ENCODE measurements at places on chromosomes 1 and 21.

DNA sequence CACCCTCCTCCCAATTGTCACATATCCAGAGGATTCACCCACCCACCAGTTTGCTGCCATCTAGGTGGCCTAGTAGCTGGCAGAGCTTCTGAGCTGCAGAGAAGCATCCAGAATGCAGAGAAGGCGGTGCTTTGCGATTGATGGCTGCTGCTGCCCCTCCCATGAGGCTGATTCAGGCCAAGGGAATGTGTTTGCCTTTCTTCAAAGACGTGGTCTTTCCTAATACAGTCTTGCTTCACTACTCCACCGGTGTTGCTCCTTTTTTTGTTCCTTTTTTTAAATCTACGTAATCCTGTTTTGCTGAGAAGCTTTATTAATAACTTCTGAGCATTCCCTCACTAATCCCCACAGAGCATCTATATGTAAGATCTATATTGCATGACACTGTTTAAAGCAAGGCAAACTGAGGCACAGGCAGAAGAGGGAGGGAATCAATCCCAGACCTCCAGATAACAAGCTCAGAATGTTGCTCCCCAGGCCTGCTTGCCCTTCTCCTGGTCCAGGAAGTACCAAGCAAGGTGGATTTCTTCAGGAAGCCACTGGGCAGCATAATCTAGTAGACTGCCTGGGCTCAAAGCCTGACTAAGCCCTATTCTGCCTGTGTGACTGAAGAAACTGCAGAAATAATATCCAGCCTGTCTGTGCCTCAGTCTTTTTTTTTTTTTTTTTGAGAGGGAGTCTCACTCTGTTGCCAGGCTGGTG, 275.5 kb upstream of the FMN2 start:
- peak; percentile 55 for DNase-seq
- no peaks in the 10 kb centered on the region for H3K36me3 ChIP-seq
- H3K27ac ChIP-seq, result peak overlapping the region; percentile 30

DNA sequence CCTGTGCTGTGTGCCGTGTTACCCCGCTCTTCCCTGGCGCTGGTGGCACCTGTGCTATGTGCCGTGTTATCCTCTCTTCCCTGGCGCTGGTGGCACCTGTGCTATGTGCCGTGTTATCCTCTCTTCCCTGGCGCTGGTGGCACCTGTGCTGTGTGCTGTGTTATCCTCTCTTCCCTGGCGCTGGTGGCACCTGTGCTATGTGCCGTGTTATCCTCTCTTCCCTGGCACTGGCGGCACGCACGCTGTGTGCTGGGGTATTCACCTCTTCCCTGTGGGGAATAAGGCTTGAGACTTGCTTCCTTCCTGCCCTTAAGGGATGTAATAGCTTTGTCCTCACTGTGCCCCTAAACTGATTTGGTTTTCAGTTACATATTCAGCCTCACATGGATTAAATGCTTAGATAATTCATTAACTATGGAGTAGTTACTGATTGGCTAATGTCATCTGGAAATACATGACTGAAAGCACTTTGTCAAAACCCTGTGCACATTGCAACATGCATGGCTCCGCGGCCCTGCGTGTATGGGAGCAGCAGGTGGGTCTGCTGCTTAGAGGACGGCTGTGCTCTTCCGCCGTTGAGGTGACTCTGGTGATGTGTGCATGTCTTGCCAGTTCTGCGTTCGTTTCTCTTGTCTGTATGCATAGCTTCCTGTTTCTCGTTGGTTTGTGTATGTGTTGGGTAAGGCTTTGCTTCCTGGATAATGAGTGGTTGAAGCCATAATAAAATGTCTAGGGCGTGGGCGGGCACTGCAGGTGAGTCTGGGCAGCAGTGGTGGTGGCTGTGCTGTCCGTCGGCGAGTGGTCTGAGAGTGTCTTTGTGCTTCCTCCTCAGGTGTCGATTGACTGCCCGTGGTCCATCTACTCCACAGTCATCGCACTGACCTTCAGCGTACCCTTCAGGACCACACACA, 17.9 kb upstream of the PWP2 start:
- H3K4me3 ChIP-seq, result no peak overlapping the region
- H3K27ac ChIP-seq, result no peak overlapping the region
- H3K36me3 ChIP-seq, result peaks cover 64% of the 10 kb centered on the region
- H3K27me3 ChIP-seq, result no peaks in the 10 kb centered on the region

DNA sequence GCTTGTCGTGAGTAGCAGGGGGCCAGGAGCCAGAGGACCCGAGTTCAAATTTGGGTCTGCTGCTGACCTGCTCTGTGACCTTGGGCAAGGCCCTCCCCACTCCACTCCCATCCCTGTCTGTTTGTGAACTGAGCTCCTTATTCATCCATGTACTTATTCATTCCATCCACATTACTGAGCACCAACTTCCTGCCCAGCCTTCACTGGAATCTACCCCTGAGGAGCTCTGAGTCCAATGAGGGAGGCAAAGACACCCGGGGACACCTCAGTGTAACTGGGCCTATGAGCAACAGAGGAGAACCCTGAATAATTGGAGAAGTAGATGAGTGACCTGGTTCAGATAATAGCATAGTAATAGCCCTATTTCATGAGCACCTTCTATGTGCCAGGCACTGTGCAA, 8.9 kb downstream of the BSND start:
- no peaks in the 10 kb centered on the region for H3K36me3 ChIP-seq
- peaks cover 3% of the 10 kb centered on the region for H3K4me1 ChIP-seq
- no peak overlapping the region for H3K4me3 ChIP-seq

DNA sequence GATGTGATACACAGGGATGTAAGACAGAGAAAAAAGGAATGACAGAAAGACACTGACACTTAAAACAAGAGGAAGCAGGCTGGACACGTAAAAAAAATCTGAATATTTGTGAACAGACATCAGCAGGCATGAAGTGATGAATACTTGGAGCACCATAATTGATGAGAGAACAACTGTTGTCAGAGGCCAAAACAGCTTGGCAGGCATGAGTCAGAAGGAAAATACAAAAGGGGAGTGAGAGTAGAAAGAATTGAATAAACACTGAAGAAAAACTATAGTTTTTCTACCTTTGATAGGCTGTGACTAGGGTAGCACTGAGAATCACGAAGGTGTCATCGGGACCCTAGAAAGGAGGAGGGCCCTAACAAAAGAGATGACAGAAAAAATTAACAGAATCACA, 21.6 kb upstream of the GUCA2A start:
- H3K4me1 ChIP-seq, result no peaks in the 10 kb centered on the region
- no peaks in the 10 kb centered on the region for H3K27me3 ChIP-seq
- H3K4me3 ChIP-seq, result no peak overlapping the region
- DNase-seq, result peak; percentile 57
- H3K36me3 ChIP-seq, result peaks cover 13% of the 10 kb centered on the region
- no peak overlapping the region for H3K27ac ChIP-seq

GRCh38 chr1:231091831-231092301, 51.8 kb upstream of the FAM89A start:
- no peaks in the 10 kb centered on the region for H3K36me3 ChIP-seq
- DNase-seq, result peak; percentile 1
- peaks cover 17% of the 10 kb centered on the region for H3K27me3 ChIP-seq
- H3K4me3 ChIP-seq, result no peak overlapping the region

DNA sequence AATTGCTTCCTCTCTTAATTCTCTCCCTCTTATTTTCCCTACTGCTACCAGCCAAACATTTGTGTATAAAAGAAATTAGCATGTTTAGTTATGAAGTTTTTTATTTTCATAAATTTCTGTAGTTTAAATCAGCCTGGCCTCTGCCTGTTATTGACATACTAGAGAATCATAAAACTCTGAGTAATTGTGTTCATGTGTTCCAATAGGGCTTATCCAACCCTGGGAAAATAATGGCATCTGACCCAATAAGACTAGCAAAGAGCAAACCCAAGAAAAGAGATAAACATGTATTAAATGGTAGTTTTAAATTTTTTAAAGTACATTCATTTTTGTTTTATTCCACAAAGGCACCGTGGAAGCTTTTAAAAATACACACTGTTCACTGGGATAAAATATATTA, 404.3 kb downstream of the HLX start:
- H3K27me3 ChIP-seq, result no peaks in the 10 kb centered on the region
- no peak for DNase-seq
- no peaks in the 10 kb centered on the region for H3K4me1 ChIP-seq
- H3K27ac ChIP-seq, result no peak overlapping the region
- no peaks in the 10 kb centered on the region for H3K36me3 ChIP-seq
- no peak overlapping the region for H3K4me3 ChIP-seq

GRCh38 chr1:111618081-111618480, 1.5 kb upstream of the RAP1A start:
- no peaks in the 10 kb centered on the region for H3K27me3 ChIP-seq
- no peaks in the 10 kb centered on the region for H3K36me3 ChIP-seq
- DNase-seq, result no peak
- no peak overlapping the region for H3K27ac ChIP-seq
- H3K4me3 ChIP-seq, result no peak overlapping the region
- H3K4me1 ChIP-seq, result peaks cover 7% of the 10 kb centered on the region

DNA sequence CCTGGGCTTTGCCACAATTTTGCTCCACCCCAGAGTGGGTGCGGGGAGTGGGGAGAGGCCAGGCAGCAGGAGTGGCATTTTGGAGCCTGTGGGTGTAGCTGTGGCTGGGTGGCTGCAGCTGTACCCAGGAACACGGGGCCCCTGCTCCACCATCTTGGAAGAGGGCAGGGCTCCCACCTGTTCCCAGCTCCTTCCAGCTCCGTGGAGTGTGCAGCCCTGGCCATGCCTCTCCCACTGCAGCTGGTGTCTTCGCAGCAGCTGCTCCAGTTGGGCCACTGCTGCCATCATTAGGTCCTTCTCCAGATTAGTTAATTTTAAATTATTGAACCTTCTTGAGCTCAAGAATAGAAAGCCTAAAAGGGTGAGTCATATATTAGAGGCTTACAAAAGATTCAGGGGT, 17.6 kb downstream of the FAM20B start:
- no peak for DNase-seq
- H3K27me3 ChIP-seq, result no peaks in the 10 kb centered on the region
- peaks cover 11% of the 10 kb centered on the region for H3K4me1 ChIP-seq
- no peak overlapping the region for H3K4me3 ChIP-seq
- no peak overlapping the region for H3K27ac ChIP-seq
- no peaks in the 10 kb centered on the region for H3K36me3 ChIP-seq

DNA sequence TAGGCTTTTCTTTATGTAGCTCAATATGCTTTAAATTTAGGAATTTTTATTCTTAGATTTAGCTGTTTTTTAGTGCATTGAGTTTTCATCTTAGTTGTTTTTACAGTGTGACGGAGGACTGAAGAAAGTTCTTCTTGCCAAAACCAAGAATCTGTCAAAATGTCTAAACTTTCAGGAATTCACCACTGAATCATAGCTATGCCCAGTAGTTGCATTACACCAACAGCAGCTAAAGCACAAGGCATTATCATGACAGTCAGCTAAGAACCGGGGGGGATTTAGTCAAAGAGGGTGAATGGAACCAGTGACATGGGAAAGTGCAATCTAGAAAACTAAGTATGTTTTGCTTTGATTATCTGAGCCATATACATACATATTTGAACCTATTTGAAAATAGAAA, 6.5 kb upstream of the C1orf146 start:
- no peaks in the 10 kb centered on the region for H3K36me3 ChIP-seq
- no peaks in the 10 kb centered on the region for H3K27me3 ChIP-seq
- peak; percentile 92 for DNase-seq
- no peak overlapping the region for H3K4me3 ChIP-seq

DNA sequence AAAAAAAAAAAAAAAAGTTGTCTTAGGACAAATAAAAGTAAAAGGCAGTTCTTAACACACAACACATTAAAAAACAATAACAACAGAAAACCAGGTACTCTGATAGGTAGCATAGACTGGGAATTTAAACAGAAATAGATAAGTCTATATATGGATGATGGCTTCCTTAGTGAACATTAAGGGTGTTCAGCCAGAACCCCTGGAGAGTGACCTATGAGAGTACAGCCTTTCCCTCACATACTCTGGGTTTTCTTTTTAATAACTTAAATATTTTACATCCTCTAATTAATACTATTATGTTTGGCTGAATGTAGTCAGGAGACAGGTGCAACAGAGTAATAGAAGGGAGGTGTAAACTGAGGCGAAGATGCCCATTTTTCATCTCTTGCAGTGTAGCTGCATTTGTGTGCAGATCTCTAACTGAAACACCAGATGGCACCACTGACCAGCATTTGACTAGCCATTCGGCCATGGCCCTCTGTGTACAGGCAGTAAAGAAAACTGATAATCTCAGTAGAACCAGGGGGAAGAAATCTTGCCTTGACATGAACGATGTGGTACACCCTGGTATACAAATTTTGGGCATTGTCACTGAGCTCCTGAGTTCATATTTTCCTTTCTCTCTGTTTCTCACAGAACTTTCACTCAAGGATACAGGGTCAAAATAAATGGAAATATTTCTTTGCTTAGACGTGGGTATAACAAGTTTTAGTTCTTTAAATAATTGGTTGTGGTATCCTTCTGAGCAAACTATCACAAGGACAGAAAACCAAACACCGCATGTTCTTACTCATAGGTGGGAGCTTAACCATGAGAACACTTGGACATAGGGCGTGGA, 7.6 kb downstream of the TTF2 start:
- H3K27me3 ChIP-seq, result no peaks in the 10 kb centered on the region
- no peak overlapping the region for H3K27ac ChIP-seq
- peak; percentile 70 for DNase-seq

DNA sequence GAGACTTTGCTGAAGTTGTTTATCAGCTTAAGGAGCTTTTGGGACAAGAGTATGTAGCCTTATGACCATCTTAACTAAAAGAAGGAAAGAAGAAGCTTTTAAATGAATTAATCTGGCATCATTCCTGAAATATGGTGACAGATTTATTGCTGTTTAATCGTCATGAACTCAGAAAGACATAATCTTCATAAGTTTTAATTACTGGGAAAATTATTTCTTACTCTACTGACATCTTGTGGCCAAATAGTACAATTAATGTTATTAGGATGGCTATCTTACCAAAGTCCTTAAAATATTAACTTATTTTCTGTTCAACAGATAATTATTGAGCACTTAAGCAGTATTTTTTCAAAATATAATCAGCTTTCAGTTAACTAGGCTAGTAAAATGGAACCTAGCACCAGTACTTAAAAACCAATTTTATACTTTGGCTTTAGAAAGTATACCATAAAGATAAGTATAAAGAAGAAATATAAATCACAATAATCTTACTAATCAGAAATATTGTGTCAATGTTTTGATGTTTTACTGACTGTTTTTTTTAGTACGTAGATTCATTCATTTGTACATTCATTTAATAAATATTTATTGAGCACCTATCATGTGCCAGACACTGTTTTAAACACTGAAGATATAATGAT, 34.7 kb upstream of the GPR25 start:
- no peak overlapping the region for H3K27ac ChIP-seq
- H3K4me1 ChIP-seq, result no peaks in the 10 kb centered on the region
- peaks cover 7% of the 10 kb centered on the region for H3K36me3 ChIP-seq
- no peaks in the 10 kb centered on the region for H3K27me3 ChIP-seq
- peak; percentile 41 for DNase-seq
- no peak overlapping the region for H3K4me3 ChIP-seq

DNA sequence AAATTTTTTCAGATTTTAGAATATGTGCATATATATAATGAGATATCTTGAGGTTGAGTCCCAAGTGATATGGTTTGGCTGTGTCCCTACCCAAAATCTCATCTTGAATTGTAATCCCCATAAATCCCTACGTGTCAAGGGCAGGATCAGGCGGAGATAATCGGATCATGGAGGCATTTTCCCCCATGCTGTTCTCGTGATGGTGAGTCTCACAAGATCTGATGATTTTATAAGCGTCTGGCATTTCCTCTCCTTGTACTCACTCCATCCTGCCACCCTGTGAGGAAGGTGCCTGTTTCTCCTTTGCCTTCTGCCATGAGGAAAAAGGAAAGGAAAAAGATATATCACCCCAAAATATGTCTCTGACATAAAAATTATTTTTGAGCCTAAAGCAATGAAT, 64.6 kb downstream of the TOR3A start:
- peaks cover 3% of the 10 kb centered on the region for H3K4me1 ChIP-seq
- peaks cover 2% of the 10 kb centered on the region for H3K36me3 ChIP-seq
- no peaks in the 10 kb centered on the region for H3K27me3 ChIP-seq
- DNase-seq, result no peak
- H3K27ac ChIP-seq, result no peak overlapping the region
